OCI-LY7 (cell line): ENCODE measurements at places on chromosomes 16 and 17. TPM values are rescaled to one million over a fixed set of nuclear protein-coding genes. Genes with fewer than 3 reads are reported as not detected.

The SLFN14 gene
- total RNA-seq = not detected in 2 replicates

The TMEM238L gene
- total RNA-seq = not detected in 2 replicates

The G6PC1 gene
- 1.9 and 2.6 TPM in 2 replicates for total RNA-seq

The TBC1D26 gene
- 0.35 TPM in 1 of 2 replicates, not detected in the other for total RNA-seq

The DOC2A gene
- 0.31 and 0.91 TPM in 2 replicates for total RNA-seq

DNA sequence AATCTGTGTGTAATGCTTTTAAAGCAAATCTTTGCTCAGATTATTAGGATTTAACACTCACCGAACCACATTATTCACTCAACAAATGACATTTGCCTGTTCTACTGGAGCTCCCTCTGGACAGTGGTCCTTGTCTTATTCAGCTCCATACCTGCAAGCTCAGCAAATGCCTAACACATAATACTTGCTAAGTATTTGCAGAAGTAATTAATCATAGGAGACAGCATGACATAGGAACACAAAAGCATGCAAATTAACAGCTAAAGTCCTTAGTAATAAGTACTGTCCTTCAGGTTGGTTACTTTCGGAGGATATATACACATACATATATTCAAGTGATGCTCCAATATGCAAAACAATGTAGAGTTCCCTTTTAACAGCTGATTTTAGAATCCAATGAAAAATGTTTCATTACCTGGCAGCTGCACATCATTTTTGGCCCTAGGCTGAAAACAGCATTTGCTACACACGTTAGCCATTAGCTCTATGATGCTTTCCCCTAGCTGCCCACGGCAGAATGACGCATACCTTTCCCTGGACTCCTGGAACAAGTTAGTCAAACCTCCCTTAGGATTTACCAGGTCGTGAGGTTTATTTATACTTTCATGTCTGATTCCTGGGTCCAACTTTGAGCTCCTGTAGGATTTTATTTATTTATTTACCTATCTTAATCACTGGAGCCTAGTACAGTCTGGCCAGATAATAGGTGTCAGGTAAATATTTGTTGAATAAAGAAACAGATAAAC lies 8.6 kb downstream of the BRD7 start:
- DNase-seq = no peak

DNA sequence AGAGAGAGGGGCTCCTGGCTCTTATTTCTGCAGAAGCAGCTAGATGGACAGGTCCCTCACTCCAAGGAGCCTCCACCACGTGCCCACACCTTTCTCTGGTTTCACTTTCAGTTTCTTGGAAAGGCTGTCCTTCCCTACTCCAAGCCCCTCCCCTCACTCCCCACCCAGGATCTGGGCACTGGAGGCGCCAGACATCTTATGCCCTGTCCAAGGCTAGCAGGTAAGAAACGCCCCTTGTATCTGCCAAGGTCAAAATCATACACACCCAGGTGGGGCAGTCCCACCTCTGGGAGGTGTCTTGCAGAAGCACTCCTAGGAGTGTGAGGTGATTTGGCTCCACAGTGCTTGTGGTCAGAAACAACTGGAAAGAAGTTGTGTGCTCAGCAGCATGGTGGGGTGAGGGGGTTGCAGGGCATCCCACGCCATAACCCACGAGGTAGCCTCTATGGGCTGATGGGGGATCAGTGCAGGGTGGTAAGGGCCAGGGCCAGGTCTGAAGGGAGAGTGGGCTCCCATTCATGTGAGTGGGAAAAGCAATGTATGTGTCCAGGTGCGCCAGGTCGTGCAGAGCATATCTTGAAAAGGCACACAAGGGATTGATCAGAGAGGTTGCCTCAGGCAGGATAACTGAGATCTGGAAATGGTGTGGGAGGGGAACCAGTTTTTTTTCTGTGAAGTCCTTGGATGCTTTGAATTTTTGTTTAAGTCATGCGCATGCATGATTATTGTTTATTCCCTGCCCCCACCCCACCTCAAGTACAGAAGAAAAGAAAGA lies 31.8 kb upstream of the PRM1 start:
- no peak for DNase-seq

The SLC47A2 gene
- total RNA-seq = not detected in 2 replicates

- DNase-seq = peak; percentile 84
Observed at GRCh38 chr16:30628628-30629540, 18.7 kb upstream of the ZNF689 start.

The TBC1D3G gene
- total RNA-seq = not detected in 2 replicates

The ALOX15 gene
- 1.8 TPM in 2 replicates for total RNA-seq

The TNFSF12 gene
- total RNA-seq = not detected in 2 replicates

The CA4 gene
- not detected in 2 replicates for total RNA-seq

DNA sequence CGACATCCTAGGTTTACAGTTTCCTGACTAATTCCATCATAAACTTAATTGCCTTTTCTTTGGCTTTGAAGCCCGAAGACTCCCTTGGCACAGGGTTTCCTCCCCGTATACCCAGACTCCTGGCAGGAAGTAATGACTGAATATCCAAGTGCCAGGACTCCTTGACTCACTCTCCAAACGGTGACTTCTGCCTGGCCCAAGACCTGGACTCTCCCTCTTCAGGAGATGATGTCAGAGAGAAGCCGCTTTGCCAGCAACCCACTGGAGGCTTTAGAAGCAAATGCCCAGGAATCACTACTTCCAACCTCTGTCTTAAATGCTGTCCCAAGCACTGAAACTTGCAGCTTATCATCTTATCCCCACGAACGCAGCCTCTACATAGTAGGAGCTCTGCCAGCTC lies 146.5 kb downstream of the RGS9 start:
- no peak for DNase-seq

- no peak for DNase-seq
Observed at GRCh38 chr17:74298778-74299177, 24.7 kb downstream of the DNAI2 start.

The TMC5 gene
- 0.18 TPM in 1 of 2 replicates, not detected in the other for total RNA-seq

The FTSJ3 gene
- total RNA-seq = 38.2 and 49.0 TPM in 2 replicates

The TBX21 gene
- not detected in 2 replicates for total RNA-seq

DNA sequence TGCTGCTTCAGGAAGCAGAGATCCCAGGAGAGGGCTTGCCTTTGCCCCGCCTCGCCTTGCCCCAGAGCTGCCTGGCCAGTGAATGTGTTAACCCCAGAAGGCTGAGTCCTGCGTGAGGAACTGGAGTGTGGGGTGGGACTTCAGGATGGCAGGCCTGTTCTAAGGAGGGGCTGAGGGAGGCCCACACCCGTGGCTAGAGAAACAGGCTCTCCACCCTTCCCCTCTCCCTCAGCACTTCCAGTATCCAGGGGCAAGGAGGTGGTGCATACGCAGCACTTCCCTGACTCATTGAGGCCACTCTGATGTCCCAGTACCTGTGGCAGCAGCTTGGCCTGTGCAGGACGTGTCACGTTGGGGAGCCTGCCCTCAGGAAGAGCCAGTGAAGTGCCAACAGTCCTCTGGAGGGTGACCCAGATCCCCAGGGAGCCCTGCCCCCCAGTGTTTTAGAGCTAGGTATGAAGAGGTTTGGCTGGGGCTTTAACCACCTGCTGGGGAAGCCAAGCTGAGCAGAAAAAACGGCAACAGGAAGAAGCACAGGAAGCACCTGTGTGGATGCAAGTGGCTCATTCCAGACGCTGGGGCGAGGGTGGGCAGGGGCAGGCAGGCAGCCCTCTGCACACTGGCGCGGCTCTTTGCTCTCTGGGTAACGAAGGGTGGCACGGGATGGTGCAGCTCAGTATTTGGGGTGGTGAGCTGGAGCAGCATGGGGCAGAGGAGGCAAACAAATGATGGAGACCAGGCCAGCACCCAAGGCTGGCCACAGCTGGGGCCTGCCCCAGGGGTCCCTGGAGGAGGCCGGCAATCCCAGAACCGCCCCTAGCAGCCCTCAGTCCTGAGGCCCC lies 14.7 kb upstream of the CTCF start:
- peak; percentile 99 for DNase-seq

The BCL6B gene
- total RNA-seq = not detected in 2 replicates

- DNase-seq = no peak
Observed at GRCh38 chr16:68427649-68428303, 20.5 kb downstream of the SMPD3 start.

The TNFAIP1 gene
- 10.6 and 14.7 TPM in 2 replicates for total RNA-seq

- no peak for DNase-seq
Observed at GRCh38 chr16:3046641-3047386, 453 bp downstream of the MMP25 start.

DNA sequence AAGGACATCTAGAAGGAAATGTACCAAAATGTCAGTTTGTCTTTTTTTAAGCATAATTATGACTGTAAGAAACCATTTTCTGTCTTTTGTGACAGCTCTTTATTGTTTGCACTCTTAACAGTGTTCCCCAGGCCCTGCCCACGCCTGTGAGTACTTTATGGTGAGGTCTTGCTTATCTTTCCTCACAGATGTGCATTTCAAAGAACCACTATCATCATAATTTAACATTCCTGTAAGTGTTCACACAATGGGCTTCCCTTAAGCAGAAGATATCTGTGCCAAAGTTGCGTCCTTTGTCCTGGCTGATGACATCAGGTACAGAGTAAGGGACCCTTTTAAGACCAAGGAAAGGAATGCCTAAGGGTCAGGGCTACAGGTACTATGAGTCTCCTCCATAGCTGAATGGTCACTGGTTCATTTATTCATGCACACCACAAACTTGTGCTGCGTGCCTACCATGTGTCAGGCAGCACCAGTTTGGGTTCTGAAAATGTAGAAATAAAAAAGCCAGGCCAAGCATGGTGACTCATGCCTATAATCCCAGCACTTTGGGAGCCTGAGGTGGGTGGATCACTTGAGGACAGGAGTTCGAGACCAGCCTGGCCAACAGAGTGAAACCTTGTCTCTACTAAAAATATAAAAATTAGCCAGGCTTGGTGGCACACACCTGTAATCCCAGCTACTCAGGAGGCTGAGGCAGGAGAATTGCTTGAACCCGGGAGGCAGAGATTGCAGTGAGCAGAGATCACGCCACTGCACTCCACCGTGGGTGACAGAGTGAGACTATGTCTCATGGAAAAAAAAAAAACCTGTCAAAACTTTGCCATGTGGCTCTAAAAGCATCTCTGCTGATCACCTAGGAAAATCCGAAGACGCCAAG lies 55.4 kb upstream of the NLK start:
- no peak for DNase-seq

DNA sequence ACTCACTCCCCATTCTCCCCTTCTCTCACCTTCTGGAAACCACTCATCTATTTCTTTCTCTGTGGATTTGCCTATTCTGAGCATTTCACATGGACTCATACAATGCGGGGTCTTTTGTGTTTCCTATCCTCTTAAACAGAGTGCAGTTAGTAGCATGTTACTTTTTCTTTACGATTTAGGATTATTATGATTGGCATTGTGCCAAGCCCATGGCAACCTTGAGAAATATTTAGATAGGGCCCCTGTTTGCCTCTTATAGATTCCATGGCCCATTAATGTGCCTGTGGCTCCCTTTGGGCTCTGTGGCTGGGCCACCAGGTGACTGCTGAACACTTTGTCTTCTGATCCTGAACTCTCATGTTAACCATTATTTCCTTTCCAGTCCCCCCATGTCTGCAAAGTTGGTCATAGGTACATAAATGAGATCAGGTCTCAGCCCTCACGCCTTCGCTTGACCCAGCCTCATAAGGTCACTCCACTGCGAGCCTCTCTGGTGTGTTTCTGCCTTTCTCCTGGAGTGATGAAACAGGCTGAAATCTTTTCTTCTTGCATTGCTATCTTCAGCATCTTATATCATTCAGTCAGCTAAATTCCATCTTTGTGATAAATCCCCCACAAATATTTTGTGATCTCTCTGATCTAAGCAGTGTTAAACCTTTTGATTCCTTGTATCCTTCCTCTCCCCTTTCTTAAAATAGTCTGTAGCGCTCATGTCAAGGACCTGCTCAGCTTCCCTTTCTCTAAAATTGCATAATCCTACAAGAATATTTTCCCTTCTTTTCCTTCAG lies 44.0 kb downstream of the MYH3 start:
- DNase-seq = no peak

GRCh38 chr16:88486398-88487123 lies 33.5 kb downstream of the ZFPM1 start:
- DNase-seq = no peak

DNA sequence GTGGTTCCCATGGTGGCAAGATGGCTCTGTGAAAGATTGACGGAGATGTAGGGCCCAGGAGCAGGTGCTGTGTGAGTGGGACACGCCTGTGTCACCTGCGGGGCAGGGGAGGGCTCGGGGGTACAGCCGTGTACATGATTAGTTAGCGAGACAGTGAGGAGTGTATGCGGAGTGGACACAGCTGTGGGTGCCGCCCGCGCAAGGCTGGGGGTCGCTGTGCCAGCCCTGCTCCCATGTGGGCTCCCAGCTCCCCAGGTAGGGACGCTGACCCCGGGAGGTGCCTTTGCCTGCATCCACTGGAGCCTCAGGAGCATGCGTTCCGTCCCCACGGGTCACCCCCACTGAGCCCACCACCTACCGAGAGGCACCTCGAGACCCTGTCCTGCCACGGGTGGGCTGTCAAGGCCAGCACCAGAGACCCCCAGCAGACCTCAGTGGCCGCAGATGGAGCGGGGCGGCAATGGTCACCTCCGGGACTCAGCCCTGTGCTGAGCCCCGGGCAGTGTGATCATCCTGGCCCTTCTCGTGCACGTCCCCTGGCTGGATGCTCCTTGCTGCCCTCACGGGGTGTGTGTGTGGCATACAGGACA lies 7.4 kb downstream of the CAPN15 start:
- DNase-seq = no peak

GRCh38 chr16:76201385-76201784 lies 75.8 kb upstream of the CNTNAP4 start:
- no peak for DNase-seq

- DNase-seq = no peak
Observed at GRCh38 chr17:27631897-27632725, 1.1 kb downstream of the LGALS9 start.

DNA sequence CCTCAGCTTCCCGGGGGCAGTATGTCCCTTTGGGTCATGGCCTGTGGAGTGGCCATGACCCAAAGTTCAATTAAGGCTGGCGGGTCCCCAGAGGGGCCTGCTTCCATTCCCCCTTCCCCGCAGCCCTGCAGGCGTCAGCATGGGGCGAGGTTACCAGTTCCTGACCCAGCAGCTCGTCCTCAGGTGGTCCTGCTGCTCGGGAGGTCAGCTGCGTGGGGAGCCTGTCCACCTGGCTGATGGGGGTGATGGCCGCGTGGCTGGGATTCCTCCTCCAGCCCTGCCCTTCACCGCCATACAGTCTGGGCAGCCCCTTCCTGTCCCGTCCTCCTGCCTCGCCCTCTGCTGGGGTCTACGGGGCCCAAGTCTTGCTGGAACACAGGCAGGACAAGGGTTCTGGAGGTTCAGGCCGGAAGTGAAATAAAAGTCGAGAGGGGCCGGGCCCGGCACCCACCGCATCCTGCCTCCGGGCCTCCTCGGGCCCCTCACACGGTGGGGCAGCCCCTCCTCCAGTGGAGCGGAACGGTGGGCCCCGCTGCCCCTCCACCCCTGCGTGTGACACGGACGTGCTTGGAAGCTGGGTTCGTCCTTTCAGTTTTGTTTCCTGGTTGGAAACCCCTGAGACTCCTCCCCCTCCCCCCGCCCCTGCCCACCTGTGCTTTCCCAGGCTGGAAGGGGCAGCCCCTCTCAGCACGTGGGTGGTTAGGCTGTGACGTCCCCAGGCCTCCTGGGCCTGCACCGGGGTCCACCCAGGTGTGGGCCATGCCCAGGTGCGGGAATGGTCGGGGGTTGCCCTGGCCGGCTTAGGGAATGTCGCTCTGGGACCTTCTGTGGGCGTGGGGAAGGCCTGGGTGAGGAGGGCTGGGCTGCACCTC lies 6.8 kb downstream of the UBALD2 start:
- DNase-seq = peak; percentile 89

The ITGAL gene
- total RNA-seq = 125 and 140 TPM in 2 replicates
